Stimulated activated CD4-positive, alpha-beta T cell treated with anti-CD3 and anti-CD28 coated beads, TNF-alpha, amount 100 ng/mL, for 48 hours (primary cell): ENCODE measurements at places on chromosomes 4 and X.

- no peak for DNase-seq
Observed at GRCh38 chr4:89754531-89754930, 82.4 kb downstream of the SNCA start.

DNA sequence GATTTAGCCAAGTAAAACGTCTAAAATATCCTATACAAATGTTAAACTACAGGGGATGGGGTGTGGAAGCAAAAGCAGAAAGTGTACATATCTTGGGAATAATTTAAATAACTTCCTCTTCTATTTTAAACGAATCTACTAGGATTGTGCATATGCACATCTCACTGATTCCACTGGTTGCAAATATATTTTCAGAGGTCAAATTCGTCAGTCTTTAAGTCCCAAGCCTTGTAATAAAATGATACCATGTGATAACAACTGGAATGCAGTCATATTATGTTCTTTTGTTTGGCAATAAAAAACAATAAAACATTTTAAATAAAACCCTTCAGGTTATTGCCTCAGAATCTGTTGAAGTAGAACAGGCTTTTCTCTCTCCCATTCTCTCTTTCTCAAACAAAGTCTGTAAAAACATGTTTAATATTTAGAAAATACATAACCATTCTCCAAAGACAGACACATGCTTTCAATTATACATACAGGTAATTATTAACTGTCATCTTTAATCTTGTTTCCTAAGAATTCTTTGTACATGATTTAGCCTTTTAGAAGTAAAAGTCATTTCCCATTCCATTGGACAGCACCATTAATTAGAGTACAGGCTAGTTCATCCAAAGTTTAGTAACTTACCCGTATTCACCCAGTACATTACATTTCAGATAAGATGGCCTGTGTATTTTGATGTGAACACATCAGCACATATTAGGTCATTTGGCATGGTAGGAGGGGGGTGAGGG is 421.1 kb downstream of the PCDH7 start:
- DNase-seq, result no peak

GRCh38 chr4:38780833-38781484 is 1.8 kb downstream of the TLR10 start:
- DNase-seq, result no peak

GRCh38 chrX:35665311-35665710 is 132.8 kb upstream of the MAGEB16 start:
- no peak for DNase-seq

GRCh38 chr4:81595798-81596610 is 124.3 kb upstream of the RASGEF1B start:
- no peak for DNase-seq

DNA sequence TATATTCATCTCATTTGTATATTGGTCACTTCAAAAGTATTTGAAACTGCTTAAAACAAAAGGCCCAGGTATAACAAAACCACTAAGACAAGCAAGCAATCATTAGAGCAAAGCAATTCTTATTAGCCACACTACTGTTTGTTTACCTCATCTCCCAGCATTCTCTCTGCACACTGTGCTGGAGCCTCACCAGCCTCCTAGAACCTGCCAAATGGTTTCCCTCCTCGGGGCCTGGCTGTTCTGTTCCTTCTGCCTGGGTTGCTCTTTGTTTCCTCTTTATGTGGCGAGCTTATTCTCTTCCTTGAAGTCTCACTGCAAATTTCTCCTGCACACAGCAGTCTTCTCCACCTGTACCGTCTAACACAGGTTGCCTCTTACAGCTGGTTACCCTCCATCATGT is 67.5 kb upstream of the MND1 start:
- no peak for DNase-seq

- DNase-seq, result no peak
Observed at GRCh38 chrX:155000841-155001240, 21.7 kb downstream of the F8 start.

GRCh38 chrX:16930392-16930791 is 16.1 kb upstream of the REPS2 start:
- DNase-seq, result no peak
